ENCODE measurements at places on chromosomes 16 and 17.
A peak's percentile ranks its signal among the peaks of the same experiment; 100 is the strongest.

GRCh38 chr17:6711681-6712057 lies 1.5 kb downstream of the SLC13A5 start:
- H3K4me1 ChIP-seq = peaks cover 9% of the 10 kb centered on the region
- H3K36me3 ChIP-seq = no peaks in the 10 kb centered on the region
- DNase-seq = no peak
- no peak overlapping the region for H3K27ac ChIP-seq

GRCh38 chr16:86512301-86512859 lies 2.1 kb downstream of the FOXF1 start:
- no peaks in the 10 kb centered on the region for H3K36me3 ChIP-seq
- no peak overlapping the region for H3K4me3 ChIP-seq
- DNase-seq = no peak
- H3K4me1 ChIP-seq = peaks cover 21% of the 10 kb centered on the region
- H3K27ac ChIP-seq = no peak overlapping the region
- peaks cover 62% of the 10 kb centered on the region for H3K27me3 ChIP-seq

DNA sequence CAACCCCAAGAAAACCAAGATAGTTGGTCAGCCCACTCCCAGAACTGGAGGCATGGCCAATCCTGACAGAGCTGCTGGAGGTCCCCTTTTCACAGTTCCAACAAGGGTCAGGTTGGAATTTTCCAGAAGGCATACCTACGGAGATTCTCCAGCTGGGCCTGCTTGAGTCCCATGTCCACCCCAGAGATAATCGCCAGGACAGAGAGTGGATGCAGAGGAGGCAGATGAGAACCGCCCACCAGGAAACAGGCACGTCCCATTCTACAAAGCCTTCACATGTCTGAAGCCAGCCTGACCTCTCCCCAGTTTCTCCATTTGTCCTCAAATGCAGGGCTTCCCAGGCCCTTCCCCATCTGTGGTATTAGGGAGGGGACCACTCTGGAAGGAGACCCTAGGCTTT lies 47.4 kb upstream of the SMURF2 start:
- no peak for DNase-seq
- no peak overlapping the region for H3K4me3 ChIP-seq
- H3K27me3 ChIP-seq = no peaks in the 10 kb centered on the region
- no peak overlapping the region for H3K27ac ChIP-seq
- peaks cover 64% of the 10 kb centered on the region for H3K4me1 ChIP-seq
- no peaks in the 10 kb centered on the region for H3K36me3 ChIP-seq

GRCh38 chr16:89410794-89411309 lies 79.5 kb downstream of the ANKRD11 start:
- H3K27me3 ChIP-seq = no peaks in the 10 kb centered on the region
- H3K4me3 ChIP-seq = peak overlapping the region; percentile 36
- H3K27ac ChIP-seq = peak overlapping the region; percentile 90
- DNase-seq = no peak
- H3K4me1 ChIP-seq = peaks cover 82% of the 10 kb centered on the region
- H3K36me3 ChIP-seq = peaks cover 10% of the 10 kb centered on the region

GRCh38 chr17:74379495-74380085 lies 12.3 kb downstream of the GPR142 start:
- no peaks in the 10 kb centered on the region for H3K36me3 ChIP-seq
- no peaks in the 10 kb centered on the region for H3K27me3 ChIP-seq
- DNase-seq = peak; percentile 97
- H3K4me3 ChIP-seq = no peak overlapping the region
- H3K4me1 ChIP-seq = no peaks in the 10 kb centered on the region

DNA sequence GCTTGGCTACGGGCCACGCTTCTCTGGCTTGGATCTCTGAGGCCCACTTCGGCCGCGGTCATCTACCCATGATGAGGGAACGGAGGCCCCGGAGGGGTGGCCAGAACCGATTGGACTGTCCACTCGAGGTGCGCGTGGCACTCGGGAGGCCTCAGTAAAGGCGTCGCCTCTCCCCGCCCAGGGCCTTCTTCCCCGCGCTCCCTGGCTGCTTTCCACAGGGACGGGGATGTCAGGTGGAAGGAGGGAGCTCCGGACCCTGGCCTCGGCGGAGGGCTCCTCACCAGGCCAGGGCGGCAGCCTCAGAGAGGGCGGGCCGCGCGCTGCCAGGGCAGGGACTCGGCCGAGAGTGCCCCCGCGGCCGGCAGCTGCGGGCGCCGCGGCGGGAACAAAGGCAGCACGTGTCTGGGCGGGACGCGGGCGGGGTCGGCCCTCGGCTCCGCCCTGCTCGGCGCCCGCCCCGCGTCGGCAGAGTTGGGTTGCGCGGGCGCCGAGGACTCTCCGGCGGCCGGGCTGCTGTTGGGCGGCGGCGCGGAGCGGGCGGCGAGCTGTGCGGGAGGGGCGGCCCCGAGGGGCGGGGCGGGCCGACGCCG lies 587 bp upstream of the CDK5R1 start:
- no peaks in the 10 kb centered on the region for H3K27me3 ChIP-seq
- peak overlapping the region; percentile 41 for H3K27ac ChIP-seq
- peak overlapping the region; percentile 61 for H3K4me3 ChIP-seq
- DNase-seq = peak; percentile 73
- H3K36me3 ChIP-seq = peaks cover 39% of the 10 kb centered on the region

DNA sequence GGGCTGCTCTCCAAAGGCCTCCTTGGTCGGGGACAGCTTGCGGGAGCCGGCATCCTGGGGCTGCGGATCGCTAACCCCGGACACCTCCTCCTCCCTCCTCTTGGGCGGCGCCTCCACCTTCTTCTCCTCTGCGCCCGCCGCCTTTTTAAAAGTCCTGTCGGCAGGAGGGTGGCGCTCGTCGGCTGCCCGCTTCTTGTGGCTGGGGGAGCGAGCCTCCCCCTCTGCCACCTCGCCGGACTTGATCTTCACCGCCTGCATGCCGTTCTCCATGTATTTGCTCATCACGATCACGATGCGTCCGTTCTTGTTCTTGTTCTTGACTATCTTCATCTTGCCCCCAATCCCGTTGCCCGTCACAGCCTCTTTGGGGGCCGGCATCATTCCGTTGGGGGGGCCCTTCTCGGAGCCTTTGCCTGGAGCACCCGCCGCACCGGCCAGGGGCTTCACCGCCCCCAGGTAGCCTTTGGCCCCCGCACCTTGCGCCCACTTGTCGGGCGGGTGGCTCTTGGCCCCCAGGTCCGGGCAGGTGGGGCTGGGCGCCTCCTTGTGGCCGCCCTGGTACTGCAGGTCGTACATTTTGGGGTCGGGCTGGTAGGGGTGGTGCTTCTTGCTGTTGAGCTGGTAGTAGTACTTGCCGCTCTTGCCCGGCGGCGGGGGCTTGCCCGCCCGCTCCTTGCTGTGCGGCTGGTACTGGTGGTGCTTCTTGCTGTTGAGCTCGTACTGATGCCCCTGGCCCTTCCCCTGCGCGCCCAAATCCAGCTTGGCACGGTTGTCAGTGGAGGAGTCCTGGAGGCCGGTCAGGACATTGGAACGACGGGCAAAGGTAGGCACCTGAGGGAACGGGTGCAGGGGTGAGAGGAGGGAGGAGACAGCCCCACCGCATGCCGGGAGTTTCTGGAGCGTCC lies 4.4 kb downstream of the CBX4 start:
- DNase-seq = peak; percentile 70
- peaks cover 35% of the 10 kb centered on the region for H3K4me1 ChIP-seq
- peaks cover under 1% of the 10 kb centered on the region for H3K27me3 ChIP-seq
- no peak overlapping the region for H3K27ac ChIP-seq
- peaks cover 6% of the 10 kb centered on the region for H3K36me3 ChIP-seq

DNA sequence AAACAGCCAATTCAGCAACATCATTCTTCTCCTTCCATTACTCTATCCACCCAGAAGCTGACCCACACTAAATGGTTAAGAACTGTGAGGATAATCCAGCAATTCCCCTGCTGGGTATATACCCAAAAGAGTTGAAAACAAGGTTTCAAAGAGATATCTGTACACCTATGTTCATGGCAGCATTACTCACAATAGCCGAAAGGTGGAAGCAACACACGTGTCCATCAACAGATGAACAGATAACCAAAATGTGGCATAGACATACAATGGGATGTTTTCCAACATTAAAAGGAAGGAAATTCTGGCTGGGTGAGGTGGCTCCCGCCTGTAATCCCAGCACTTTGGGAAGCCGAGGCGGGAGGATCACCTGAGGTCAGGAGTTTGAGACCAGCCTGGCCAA lies 19.9 kb downstream of the MIS12 start:
- peaks cover 4% of the 10 kb centered on the region for H3K36me3 ChIP-seq
- peaks cover 3% of the 10 kb centered on the region for H3K4me1 ChIP-seq
- H3K27ac ChIP-seq = no peak overlapping the region
- H3K27me3 ChIP-seq = no peaks in the 10 kb centered on the region
- DNase-seq = no peak

All from activated naive CD8-positive, alpha-beta T cell treated with anti-CD3 and anti-CD28 coated beads, Interleukin-2, amount 50 U/mL, for 24 hours (primary cell).